ENCODE measurements at places on chromosomes 6 and 20.

- DNase-seq, result no peak
Measured at GRCh38 chr6:33154349-33154748, 37.9 kb downstream of the COL11A2 start.

DNA sequence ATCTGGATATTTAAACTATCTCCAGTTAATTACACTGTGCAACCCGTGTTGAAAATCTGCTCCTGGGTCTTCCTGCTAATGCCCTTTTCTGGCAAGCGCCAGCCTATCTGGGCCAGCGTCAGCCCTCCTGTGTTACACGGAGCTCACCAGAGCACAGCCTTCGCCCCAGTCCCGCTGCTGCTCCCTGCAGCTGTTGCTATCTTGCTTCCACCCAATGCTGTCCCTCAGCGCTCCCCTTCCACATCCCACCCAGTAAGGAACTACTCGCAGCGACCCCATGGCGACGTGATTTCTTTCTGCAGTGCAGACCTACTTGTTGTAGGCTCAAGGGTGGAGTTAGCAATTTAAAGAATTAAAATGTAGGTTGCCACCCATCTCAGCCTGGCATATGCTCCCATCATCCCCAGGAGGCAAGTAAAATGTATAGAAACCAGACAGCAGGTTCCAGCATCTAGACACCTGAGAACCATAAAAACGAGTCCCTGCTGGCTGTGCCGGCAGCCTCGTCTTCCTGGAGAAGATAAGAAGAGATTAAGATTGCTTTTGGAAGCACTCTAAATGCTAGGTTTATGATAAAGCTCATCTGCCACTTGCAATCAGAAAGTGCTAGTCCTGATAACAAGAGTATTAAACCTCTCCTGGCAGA lies 254.3 kb upstream of the FOXQ1 start:
- DNase-seq, result no peak

DNA sequence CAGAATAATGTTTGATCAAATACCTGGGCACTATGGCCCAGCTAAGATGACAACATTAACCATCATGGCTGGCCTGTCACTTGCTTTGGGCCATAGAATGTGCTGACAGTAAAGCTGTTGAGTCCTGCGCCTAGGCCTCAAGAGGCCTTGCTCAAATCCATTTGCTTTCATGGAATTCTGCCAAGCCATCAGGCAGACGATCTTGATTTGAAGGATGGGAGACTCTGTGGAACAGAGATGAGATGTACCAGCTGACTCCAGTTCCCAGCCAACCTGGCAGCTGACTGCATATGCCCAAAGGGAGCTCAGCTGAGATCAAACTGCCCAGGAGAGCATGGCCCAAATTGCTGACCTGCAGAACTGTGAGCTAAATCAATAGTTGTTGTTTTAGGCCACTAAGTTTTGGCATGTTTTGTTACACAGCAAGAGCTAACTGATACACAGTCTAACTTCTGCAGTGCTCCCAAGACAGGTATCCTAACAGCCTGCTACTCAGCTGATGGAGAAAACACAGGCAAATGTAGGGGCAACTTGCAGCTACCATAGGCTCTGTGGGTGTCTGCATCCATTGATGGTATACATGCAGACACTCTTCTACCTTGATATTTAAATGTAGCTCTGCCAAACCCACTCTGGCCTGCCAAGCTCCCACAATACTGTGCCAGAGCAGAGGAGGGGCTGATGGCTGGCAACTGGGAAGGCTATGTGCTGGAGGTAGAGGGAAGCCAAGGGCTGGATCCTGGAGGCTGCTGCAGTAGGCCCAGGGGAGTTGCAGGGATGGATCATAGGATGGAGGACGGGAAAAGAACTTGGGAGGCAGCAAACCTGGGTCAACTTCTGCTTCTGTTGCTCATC lies 55.2 kb upstream of the RNF24 start:
- no peak for DNase-seq

GRCh38 chr6:95413789-95414188 lies 163.5 kb upstream of the MANEA start:
- no peak for DNase-seq

DNA sequence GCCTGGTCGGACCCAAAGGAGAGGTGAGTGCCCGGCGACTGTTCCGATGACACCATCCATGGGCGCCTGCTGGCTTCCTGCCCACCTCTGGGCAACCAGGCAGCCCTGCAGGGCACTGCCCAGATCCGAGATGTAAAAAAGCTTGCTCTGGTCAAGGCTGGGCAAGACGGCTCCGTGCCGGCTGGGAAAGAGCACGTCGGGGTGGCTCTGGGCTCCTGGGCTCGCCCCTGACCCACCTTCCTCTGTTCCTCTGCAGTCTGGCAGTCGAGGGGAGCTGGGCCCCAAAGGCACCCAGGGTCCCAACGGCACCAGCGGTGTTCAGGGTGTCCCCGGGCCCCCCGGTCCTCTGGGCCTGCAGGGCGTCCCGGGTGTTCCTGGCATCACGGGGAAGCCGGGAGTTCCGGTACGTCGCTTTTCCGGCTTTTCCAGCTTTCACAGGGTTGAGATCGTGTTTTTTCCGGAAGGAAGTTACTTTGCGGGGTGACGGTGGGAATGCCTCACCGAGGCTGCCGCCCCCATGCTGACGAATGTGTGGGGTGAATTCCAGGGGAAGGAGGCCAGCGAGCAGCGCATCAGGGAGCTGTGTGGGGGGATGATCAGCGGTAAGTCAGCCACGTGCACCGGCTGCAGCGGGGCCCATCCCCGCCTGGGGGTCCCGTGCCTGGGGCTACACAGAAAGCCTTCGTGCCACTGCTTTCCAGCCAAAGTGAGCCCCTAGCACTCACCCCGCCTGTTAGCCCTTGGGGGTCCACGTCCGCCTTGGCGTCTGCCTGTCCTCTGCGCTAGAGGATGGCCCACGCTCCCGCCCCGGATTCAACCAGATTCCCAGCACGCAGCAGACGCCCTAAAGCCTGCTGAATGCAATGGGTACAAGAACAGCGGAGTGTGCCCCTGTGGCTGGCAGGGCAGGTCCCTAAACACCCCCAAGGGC lies 19.3 kb downstream of the COL9A3 start:
- DNase-seq, result no peak

DNA sequence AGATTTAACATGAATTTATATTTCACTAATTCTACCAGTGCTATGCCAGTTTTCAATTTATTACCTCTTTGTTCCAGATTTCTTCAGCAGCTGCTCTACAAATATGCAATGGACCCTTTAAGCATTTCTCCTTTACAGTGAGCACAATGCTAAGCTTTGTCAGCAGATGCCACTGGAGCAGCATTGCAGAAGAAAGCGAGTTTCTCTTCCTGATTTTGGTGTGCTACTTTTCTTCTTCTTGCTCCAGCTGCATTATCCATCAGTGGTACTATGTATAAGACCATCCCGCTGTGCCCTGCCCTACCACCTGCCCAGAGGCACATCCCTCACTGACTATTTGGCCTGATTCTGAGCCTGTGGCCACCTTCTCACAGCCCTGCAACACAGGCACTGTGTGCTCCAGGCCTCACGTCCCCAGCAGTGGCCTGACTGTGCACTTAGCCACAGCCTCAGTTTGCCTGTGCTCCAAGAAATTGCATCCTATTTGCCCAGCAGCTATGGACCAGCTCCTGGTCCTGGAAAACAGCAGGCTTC lies 84.1 kb downstream of the TNFAIP3 start:
- DNase-seq, result no peak

DNA sequence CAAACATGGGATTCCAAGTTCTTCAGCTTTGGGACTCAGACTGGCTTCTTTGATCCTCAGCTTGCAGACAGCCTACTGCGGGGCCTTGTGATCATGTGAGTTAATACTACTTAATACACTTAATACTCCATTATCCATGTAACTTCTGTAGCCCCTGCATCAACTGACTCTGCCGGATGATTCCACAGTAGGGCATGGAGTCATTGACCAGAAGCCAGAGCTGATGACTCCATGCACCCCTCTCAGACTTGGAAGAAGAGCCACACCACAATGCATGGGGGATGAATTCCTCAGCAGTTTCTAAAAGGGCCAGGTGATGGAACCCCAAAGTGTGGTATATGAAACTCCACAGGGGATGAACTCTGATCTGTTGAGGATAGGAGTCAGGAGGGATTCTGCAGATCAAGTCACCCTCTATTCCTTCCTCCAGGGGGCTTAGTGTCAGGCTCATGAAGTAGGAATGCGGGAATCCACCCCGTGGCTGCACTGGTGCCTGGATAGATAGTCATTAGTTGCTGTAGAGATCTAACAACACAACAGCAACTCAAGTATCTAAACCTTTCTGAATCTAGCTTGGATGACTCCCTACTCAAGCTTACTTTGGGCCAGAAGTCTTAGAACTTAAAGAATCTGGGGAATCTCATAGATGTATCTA lies 70.2 kb downstream of the GPR6 start:
- no peak for DNase-seq

Data from NT2/D1 (cell line).